KBM-7 (cell line): ENCODE measurements at places on chromosomes 16 and 17.

DNA sequence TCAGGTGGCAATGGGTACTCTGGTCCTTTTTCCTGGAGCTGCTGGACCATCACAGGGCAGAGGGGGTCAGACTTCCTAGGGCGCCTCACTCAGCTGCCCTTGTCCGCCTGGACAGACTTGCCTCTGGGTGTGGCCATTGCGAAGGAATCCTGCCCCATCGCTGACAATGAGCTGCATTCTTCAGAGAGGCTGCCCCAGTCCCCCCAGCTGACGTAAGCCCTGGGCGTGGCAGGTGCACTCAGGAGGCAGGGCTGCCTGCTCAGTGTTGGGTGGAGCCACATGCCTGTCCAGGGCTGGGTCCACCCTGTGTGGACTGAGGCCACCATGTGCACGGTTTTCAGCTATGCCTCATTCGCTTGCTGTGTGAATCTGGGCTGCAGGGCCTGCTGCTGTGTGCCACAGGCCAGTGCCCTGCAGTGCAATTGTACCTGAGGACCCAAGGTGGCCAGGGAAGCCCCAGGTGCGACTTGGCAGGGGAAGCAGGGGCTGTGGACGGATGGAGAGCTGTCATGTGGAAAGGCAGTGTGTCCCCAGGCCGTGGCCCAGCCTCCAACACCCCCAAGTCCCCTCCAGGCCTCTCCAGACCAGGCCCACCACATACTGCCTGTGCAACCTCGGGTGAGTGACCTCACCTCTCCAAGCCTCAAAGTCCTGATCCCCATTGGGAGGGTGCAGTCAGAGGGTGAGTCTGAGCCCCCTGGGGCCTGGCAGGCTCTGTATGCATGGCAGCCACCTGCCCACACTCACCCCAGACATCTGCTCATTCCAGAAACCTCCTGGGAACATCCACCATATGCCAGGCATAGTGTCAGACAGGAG lies 14.0 kb upstream of the MPRIP start:
- DNase-seq, result no peak

GRCh38 chr17:72368191-72368590 lies 247.4 kb downstream of the SOX9 start:
- no peak for DNase-seq

GRCh38 chr16:6751191-6751590 lies 581.5 kb upstream of the RBFOX1 start:
- peak; percentile 19 for DNase-seq

DNA sequence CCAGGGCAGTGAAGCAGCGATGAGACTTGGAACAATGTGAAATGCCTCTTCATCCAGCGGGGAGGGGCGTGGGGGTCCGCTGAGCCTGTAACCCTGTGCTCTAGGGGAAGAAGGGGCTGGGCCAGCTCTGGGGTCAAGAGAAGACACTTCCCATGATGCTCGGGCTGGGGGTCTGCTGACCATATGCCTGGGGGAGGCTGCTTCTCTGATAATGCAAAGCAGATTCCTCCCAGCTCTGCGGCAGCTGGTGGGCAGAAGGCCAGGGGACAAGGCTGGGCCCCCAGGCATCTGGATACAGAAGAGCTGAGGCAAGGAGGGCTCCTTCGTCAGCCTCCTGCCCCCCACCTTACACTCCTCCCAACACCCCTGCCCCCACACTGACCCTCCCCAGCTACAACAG lies 24.7 kb downstream of the NGFR start:
- DNase-seq, result no peak

- peak; percentile 53 for DNase-seq
Measured at GRCh38 chr16:11076259-11077018, 132.1 kb downstream of the CLEC16A start.

DNA sequence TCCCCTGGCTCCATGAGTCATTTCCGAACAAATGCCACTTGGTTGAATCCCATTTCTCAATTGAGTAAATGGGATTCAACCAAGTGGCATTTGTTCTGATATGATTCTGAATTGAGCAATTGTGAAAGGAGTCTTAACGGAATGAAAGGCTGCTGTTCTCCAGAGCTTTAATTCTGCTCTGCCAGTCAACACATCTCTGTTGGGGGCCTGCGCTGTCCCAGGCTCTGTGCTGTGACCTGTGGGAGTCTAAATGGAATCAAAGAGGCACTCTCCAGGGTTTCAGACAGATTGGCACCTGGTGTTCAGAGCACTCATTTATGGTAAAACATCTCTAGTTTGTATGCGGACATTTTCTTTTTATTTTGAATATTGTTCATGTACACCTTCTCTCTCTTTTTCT lies 126.2 kb downstream of the WSCD1 start:
- no peak for DNase-seq

- DNase-seq, result no peak
Measured at GRCh38 chr17:64041912-64042311, 21.5 kb upstream of the ICAM2 start.

DNA sequence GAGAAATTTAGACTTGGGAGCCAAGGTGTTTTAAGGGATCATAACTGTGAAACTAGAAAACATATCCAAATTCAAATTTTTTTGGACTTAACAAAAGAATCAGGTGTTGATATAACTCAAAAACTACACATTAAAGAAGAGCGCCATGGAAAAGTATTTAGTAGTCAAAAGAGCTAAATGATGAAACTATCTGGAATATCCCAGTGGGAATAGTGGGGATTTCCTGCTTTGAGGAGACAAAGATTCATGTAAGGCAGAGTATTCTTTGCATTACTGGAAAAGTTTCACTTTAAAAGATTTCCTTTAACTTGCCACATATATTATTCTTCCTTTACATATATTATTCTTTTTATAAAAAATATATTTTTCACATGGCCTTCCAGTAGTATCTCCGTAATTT lies 40.3 kb upstream of the VPS4A start:
- DNase-seq, result no peak

DNA sequence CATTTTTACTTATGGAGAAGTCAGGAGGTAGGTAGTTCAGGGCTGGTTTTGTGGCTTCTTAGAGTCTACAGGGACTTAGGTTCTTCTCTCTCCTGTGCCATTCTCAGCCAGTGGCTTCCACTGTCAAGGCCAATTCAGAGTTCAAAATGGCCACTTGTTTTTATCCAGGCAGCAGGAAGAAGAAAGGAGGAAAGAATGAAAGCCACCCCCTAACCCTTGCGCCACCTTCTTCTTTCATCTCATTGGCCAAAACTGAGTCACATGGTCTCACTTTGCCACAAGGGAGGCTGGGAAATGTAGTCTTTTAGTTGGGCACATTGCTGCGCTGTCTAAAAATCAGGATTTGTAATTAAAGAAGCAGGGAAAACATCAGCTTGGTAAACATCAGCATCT lies 60.8 kb upstream of the MED9 start:
- peak; percentile 87 for DNase-seq

DNA sequence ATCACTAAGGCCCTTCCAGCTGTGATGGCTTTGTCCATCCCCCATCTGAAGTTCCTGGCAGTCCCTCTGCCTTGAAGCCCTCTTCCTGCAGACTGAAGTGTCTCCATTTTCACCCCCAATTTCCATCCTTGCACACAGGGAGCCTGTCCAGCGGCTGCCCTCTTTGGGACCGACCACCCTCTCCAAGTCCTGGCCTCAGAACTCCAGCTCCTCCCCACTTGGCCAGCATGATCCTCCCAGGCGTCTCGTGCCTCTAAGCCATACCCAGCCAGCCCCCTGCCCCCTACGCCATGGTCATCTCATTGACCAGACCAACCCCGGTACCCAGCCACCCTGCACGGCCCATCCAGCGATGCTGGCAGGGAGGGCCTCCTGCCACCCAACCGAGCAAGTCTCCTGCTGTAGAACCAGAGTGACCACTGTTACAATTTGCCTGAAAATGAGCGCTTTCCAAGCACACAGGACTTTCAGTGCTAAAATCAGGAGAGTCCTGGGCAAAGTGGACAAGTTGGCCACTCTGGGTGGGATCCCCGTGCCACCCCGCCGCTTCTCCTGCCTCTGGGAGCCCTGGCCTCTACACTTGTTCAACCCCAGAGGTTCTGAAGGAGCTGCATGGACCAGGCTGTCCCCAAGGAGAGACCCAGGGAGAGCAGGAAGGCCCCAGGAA lies 362.0 kb downstream of the SEC14L1 start:
- DNase-seq, result no peak

- DNase-seq, result no peak
Measured at GRCh38 chr17:381516-381915, 28.9 kb upstream of the RPH3AL start.

- no peak for DNase-seq
Measured at GRCh38 chr17:32303781-32304288, 38.1 kb downstream of the C17orf75 start.

GRCh38 chr16:73051226-73051625 lies 3.3 kb upstream of the ZFHX3 start:
- no peak for DNase-seq

- DNase-seq, result no peak
Measured at GRCh38 chr17:59884861-59885260, 7.9 kb downstream of the TUBD1 start.

DNA sequence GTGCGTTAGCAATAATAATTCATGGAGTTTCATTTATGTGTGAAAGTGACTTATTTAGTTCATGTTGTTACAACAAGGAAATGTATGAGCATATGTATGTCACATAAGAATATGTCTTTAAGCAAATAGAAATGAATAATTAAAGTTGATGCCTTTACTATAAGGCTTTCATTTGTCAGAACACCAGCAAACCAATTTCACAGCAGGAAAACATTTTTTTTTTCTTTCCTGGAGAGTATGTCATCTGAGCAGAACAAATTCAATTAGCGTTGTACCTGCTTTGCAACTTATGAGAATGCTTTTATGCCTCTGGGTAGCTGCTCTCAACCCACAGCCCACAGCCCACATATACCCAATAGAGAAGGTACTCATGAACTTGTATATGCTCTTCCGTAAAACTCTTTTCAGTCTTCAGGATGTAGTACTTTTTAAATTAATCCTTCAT lies 26.3 kb upstream of the APOH start:
- no peak for DNase-seq

DNA sequence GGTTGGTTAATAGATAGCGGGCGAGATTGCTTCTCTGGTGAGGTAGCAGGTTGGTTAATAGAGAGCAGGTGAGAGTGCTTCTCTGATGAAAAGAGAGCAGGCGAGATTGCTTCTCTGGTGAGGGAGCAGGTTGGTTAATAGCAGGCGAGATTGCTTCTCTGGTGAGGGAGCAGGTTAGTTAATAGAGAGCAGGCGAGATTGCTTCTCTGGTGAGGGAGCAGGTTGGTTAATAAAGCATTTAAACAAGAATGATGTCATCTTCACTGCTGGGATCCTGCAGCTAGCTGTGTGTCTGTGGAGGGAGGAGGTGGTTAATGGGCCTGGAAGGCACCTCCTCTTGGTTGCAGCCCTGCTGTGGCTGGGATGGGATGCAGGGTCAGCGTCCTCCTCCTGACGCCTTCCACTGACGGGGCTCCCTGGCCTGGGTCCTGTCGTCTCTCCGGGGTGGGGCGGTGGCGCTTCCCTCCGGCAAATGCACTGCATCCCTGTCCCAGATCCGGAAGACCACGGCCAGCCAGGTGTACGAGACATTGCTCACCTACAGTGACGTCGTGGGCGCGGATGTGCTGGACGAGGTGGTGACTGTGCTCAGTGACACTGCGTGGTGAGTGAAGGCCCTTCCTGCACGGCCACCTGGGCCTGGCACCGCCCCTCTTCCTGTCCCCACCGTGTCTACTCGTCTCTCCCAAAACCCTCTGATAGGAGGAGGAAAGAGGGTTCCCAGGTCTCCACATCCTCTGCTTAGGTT lies 99.2 kb upstream of the ZNF750 start:
- no peak for DNase-seq

- no peak for DNase-seq
Measured at GRCh38 chr17:79028496-79029326, 4.7 kb downstream of the C1QTNF1 start.
